Stimulated activated CD8-positive, alpha-beta memory T cell treated with anti-CD3 and anti-CD28 coated beads, Interleukin-12 subunit alpha, Interleukin-12 subunit beta, amount 100 ng/mL, for 1 hour (primary cell): ENCODE measurements at places on chromosomes 6 and 20.

DNA sequence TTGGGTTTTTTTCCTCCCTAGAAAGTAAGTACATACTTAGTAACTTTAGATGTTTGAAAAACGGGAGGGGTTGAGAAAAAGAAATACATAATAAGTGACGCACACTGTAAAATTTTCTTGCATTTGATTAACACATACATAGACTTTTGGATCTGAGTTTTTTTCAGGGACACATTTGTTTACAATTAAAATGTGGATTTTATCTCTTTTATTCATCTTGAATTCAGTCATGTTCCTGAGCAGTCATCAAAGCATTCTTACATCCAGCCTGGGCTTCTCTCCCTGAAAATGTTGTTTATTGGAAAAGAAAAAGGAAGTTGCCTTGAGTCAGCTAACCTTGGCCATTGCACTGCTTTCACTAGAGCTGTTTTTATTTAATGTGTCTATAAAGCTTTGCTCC lies 8.7 kb upstream of the RPP40 start:
- DNase-seq: no peak

DNA sequence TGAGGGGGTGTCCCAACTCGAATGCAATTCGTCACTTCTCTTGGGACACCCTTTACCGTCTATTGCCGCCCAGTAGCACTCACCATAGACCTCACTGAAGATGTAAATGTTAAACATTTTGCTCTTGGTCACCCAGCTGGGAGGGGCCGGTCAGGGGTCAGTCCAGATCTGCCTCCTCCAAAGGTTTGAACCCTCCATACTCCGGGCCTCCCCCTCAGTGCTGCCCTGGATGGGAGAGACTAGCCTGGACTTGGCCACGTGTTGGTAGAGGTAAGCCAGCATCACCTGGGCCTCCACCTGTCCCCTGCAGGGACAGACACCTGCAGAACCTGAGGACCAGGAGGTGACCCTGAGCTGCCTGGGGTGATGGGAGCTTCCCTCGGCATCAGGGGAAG lies 5.0 kb upstream of the MYT1 start:
- no peak for DNase-seq

GRCh38 chr6:135439549-135439948 lies 58.0 kb downstream of the AHI1 start:
- no peak for DNase-seq

DNA sequence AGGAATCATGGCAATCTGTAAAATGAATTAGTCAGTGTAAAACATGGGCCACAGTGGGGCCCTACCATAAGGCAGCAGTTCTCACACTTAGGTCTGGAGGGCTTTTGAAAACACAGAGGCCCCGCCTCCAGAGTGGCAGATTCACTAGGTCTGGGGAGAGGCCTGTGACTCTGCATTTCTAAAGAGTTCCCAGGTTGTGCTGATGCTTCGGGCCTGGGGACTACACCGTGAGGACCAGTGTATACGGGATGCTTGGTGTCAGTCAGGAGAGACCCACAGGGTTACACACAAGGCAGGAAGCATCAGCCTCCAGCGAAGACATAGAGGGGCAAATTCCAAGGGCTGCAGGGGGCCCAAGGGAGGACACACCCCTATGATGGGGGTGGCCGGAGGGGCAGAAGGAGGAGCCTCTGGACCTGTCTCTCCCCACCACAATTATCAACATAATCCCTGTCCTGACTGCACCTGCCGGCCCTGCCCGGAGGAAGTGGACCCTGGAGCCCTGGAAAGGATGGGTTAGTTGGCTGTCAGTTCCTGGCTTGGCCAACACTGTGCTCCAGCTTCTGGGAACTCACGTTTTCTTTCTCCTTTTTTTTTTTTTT lies 46.7 kb downstream of the FGD2 start:
- DNase-seq: no peak

DNA sequence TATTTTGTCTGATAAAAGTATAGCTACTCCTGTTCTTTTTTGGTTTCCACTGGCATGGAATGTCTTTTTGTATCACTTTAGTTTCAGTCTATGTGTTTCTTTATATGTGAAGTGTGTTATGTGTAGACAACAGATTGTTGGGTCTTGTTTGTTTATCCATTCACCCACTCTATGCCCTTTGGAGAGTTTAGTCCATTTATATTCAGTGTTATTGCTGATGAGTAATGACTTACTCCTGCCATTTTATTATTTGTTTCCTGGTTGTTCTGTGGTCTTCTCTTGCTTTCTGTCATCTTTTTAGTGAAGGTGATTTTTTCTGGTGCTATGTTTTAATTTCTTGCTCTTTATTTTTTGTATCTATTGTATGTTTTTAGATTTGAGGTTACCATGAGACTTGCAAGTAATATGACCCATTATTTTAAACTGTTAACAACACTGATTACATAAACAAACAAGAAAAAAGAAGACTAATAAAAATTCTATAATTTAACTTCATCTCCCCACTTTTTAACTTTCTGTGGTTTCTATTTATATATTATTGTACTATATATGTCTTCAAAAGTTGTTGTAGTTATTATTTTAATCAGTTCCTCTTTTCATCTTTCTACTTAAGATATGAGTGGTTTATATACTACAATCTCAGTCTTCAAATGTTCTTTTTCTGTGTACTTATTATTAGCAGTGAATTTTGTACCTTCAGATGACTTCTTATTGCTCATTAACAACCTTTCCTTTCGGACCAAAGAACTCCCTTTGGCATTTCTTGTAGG lies 323.4 kb downstream of the BTBD9 start:
- no peak for DNase-seq

GRCh38 chr6:170006900-170007467 lies 255.6 kb downstream of the ERMARD start:
- DNase-seq: no peak

- DNase-seq: no peak
Observed at GRCh38 chr20:49872056-49872455, 43.3 kb downstream of the SPATA2 start.

GRCh38 chr20:38931984-38932383 lies 5.8 kb downstream of the FAM83D start:
- no peak for DNase-seq

DNA sequence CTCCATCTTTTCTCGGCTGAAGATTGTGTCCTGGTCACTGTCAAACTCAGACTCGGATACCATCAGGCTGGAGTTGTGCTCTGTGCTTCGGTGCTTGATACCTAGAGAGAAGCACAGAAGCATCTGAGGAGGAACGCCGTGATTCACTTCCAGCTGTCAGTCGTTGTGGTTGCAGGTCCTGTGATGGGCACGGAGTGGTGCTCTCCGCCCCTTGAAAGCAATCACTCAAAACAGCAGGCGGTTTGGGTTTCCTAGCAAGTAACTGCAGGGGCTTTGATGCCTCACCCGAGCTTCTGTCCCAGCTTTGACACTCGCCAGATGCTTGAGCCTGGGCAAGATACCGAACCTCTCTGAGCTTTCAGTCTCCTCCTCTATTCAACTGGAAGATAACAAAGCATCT lies 52.5 kb downstream of the ALDH5A1 start:
- peak; percentile 5 for DNase-seq

DNA sequence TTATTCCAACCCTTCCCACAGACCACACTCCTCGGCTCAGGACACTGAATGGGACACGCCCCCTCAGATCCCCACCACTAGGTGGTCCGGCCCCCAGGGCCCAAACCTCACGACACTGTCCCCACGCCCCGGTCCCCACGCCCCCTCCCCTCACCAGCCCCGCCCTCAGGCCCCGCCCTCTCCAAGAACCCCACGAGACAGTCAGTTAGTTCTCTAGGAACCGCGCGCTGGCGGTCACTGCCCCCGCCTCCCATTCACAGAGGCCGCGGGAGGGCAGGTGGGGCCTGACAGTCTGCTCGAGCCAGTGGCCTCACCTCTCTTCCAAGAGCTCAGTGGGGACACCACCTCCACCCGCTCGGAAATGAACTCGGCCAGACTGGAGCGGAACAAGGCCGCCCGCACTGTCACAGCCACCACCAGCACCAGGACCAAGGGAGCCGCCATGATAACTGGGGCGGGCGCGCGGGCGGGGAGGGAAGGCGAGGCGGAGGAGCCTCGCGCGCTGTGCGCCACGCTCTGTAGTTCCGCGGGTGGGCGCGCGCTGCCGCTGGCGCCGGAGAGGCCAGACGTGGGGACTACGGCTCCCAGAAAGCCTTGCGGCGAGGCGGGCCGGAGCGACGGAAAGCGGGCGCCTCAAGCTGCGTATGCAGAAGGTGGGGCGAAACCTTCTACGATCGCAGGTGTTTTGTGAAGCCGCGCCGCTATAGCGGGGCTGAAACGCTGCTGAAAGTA lies at the start of gene PIGU:
Gene PIGU (minus strand): TSS at position 451 of the 732 bp plus-strand sequence. CDS start 7 bp downstream, at position 444.
- DNase-seq: peak; percentile 92

DNA sequence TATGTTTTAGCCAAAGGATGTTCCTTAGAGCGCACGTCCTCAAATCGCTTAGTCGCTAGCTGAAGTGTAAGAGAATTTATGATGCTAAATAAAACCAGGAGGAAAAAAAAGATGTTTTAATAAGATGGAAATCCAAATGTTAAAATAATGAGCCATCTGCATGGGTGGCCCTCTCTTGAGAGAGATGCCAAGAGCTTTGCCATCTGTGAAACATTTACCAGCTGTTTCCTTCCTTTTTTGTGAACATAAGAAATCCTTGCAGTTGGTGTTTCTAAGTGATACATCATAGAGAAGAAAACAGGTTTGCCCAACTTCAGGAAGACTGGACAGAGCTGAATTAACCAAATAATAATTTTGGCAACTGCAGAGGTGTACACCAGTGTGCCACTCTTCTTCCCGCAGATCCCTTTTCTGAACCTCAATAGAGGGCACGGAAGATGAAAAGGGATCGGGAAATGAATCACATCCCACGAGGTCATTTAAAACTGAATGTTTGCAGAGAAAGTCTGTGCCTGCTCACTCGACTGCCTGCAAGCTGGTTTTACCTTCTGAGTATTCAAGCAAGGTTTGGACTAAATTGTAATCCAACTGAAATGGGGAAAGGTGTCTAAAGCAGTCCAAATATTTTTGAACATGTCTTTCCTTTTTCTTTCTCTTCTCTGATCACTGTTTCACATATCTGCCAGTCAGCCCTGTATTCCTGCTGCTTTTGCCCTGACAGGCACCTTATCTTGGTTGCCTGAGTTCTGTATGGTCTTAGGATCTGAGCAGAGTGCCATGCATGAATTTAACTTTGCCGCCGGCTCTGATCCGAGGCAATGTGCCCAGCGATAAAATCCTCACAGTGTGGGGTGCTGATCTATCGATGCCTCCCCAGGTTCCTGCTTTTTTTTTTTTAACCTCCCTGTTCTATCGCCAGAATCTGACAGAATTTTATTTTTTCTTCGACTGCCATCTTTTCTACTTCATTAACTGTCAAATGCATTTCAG lies 35.5 kb upstream of the TSHZ2 start:
- DNase-seq: no peak

DNA sequence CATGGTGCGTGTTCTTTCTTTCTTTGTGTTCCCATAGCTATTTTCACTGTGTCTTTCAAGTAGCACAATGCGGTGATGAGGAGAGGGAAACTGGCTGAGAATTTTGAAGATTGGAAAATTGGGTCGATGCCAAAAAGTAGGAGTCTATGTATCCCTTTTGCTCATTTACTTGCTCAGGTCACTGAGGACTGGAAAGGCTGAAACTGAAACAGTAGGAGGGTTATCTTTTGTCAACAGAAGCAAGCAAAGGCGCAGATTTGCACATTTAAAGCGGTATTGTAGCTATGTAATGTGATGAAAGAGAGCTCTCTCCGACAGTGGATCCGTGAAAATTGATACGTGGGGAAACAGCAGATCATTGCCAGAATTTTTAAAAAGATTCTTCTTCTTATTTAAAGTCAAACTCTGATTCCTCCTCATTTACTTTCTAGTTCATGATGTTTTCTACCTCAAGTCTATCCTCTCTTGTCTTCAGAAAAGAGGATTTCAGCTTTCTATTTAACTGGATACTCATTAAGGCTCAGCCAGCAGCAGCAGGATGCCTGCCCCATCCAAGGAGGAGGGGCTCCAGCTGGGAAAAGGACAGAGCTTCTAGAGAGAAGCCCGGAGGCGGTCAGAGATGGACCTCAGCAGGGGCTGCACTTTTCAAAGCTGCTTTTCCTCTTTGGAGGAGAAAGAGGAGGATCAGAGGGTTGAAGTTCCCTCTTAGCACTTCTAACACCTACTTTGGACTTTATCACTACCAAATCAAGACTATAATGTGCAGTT lies 15.9 kb upstream of the FYN start:
- DNase-seq: no peak

DNA sequence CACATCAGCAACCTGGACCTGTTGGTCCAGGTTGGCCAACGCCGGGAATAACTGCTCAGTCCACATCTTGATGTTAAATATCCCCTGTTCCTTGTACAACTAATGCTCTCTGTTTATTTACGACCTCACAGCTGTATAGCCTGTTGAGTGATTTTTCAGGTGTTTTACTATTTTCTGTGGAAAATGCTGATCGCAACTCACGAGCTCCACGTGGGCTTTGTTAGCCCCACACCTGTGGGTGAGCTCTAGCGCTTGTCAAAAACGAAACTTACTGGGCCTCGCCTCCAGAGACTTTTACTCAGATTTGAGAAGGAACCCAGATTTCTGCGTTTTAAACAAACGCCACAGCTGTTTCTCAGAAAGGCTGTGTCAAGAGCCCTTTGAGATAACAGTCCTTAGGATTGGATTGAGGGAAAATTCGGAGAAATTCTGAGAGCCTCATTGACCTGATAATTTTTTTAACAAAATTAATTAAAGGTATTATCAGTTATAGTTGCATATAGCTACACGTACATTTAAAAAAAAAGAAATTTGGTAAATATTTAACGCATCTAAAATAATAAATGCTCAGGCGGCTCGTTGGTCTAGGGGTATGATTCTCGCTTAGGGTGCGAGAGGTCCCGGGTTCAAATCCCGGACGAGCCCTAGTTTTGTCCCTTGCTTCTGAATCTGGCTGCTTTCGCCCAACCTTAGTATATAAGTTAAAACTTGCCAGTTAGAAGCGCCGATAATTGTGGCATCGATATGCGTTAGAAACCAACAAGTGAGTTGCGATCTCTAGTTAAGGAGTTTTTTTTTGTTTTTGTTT lies 16.7 kb downstream of the HMGN4 start:
- no peak for DNase-seq

DNA sequence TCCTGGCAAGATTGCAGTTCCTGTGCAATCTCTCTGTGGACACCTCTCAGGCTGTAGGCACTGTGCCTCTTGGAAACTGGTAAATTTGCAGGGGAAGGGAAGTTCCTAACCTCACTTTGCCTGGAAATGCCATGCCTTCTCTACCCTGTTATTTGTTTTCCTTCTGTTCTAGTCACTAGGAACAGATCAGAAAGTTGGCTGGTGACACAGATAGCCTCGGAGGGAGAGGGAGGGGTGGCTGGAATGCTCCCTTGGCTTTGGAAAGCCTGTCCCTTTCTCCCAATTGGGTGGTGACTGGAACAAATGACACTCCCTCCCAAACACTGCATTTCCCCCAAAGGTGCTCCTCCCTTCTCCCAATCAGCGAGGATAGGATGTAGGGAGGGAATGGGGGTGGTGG lies 131.5 kb upstream of the F13A1 start:
- DNase-seq: no peak

DNA sequence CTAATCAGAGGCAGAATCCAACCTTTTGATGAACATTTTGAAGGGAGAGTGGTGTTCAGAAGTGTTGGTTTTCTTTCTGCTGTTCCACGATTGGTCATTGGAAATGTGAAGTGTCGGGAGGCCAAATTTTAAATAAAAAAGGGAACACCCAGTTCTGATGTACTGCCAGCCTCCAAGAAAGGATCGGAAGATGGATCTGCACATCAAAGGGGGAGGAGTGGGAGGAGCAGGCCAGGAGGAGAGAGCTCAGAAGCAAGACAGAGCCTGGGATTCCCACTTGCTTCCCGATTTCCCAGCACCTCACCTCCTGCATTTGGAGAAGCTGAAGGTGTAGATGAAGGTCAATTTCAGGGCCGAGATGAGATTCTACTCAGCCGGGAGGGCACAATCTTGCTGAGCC lies 55.9 kb upstream of the NAA20 start:
- DNase-seq: no peak
